ENCODE measurements at places on chromosomes 1 and 21.
A peak's percentile ranks its signal among the peaks of the same experiment; 100 is the strongest.

DNA sequence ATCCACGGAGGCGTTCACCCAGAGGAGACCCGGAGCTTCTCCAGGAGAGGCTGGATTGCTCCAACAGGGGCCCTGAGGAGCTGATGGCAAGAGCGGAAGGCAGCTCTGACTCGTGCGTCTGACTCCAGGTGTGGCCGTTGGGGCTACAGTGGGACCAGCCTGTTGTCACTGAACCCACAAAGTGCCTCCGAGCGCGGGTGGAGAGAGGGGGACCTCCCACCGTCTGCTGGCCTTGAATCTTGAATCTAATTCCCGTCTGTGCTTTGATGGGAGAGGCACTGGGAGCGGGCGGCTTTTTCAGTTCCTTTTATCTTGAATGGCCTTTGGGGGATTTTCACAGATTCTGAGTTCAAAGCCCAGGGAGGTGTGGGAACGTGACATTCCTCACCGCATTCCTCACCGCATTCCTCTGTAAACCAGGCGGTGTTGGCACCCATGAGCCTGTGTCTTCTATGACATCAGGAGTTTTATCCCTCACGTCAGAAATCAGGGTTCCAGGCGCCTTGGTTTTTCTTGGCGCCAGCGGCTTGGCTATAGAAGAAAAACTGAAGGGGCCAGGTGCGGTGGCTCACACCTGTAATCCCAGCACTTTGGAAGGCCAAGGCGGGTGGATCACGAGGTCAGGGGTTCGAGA lies 39.2 kb upstream of the COL18A1 start:
- DNase-seq, result no peak

- DNase-seq, result peak; percentile 94
Observed at GRCh38 chr1:32221980-32222755, at the start of the genes EIF3I and TMEM234. Gene EIF3I, plus strand, starts transcription at chr1:32222407. Its CDS starts 35 bp downstream, at chr1:32222442. Gene TMEM234, minus strand, starts transcription at chr1:32222353. Its CDS starts 31 bp downstream, at chr1:32222322.

- DNase-seq, result no peak
Observed at GRCh38 chr1:22908880-22909426, 63.7 kb downstream of the LACTBL1 start.

GRCh38 chr1:63690966-63691700 lies 82.7 kb upstream of the ROR1 start:
- no peak for DNase-seq

DNA sequence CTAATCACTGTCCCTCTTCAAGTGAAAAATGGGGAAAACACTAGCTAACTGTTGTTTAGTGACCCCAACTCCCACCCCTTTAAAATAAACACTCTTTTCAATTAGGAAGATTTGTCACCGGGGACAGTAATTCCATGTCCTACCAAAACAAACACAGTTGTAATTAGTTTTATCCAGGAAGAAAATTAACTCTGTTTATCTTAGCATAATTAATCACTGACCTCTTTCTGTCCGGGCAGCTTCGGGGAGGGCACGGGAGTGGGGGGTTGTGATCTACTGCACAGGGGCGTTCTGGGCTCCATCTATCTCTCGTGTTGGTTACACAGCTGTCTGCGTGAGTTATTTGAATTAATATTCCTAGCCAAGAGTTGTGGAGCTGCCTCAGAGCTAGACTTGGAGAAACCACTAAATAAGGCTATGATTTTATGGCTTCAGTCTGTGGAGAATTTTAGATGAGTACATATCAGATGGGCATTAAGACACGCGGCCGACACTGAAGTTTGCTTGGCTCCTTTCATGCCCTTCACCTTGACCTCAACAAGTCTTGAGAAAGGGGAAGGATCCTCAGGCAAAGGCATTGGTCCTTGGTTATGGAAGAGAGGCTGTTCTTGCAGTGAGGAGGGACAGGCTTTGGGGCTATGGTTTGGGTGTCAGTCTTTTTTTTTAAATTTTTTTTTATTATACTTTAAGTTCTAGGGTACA lies 102.0 kb upstream of the TRABD2B start:
- no peak for DNase-seq

- DNase-seq, result peak; percentile 88
Observed at GRCh38 chr1:3775490-3776230, 3.1 kb downstream of the SMIM1 start.

GRCh38 chr1:109513110-109513710 lies 3.7 kb upstream of the AMIGO1 start:
- no peak for DNase-seq

GRCh38 chr1:88618331-88618730 lies 65.7 kb upstream of the PKN2 start:
- DNase-seq, result no peak

GRCh38 chr1:185309566-185309965 lies 7.5 kb downstream of the IVNS1ABP start:
- no peak for DNase-seq

DNA sequence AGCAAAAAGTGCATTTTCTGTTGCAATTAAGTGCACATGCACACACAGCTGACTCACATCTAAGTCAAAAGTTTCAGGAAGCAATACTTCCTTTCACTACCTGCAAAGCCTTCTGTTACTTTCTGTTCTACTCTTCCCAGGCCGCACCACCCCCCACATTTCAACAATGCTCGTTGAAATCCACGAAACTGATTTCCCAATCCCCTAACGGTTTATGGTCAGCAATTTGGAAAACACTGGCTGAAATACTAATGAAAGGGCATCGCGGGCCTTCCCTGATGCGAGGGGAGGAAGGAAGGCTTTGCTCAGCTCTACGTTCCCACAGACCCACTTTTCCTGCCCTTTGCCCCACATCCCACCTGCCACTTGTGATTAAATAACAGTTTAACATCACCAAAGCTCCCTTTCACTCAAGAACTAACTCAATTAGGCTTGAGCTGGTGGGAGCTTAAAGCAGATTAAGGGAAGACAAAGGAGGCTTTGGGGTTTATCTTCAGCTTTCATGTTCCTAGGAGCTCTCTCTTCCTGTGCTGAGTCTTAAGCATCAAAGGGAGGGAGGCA lies 243.2 kb upstream of the RAB4A start:
- no peak for DNase-seq

DNA sequence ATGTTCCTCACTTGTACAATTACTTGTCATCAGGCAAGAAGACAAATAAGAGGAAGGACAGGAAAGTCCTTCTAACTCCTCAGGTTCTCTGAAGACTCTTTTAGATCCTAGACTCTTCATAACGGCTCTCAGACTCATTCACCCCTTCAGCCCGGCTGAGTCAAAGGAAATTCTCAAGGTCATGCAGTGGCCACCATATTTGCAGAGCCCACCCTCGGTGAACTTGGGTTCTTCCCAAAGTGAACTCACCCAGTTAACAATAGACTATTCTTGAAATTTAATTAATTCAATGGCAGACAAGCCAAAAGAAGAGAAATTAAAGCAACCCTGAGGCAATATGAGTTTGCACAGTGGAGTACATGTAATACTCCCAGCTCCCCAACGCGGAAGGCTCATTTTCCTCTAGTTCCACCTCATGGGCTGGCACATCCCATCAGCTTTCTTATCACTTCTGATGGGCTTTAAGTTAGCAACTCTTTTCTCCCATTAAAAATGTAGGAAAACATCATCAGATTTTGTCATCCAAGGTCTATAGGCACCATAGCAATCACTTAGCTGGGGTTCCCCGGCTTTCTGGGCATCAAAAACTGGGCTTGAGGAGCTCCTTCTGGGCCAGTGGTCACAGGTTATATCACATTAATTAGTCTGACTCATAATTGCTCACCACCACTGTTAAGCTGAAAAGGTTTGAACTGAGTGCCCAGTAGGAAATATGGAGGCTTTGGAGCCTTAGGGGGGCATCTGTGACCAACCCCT lies 27.8 kb upstream of the TIAM1 start:
- DNase-seq, result no peak

- no peak for DNase-seq
Observed at GRCh38 chr1:222373216-222373615, 174.7 kb downstream of the HHIPL2 start.

GRCh38 chr21:25638660-25639550 lies at the start of gene JAM2:
Gene JAM2, plus strand, starts transcription at chr21:25639258. Its CDS starts 564 bp downstream, at chr21:25639822.
- no peak for DNase-seq

DNA sequence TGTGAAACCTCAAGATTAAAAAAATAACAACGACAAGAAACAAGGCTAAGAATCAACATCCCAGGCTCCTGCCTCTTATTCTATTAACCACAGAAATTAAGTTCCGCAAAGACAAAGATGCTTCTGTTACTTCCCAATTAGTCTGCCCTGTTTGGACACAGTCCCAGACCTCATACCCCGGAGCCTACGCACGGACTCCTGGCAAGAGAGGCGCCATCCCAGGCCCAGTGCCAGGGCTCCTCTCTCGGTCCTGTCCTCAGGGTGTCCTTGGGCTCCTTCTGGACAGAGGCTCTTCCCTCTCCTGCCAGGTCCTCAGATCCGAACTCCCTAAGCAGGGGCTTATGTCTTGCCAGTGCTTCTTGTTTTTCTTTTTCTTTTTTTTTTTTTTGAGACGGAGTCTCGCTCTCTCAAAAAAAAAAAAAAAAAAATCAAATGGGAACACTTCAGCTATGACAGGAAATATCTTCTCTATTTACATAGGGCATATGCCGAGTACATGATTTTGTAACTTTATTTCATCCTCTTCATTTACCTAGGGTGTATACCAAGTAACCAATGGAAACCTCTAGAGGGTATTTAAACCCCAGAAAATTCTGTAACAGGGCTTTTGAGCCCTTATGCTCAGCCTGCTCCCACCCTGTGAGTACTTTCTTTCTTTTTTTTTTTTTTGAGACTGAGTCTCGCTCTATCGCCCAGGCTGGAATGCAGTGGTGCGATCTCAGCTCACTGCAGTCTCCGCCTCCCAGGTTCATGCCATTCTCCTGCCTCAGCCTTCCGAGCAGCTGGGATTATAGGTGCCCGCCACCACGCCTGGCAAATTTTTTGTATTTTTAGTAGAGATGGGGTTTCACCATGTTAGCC lies 11.7 kb upstream of the ENO1 start:
- DNase-seq, result no peak

DNA sequence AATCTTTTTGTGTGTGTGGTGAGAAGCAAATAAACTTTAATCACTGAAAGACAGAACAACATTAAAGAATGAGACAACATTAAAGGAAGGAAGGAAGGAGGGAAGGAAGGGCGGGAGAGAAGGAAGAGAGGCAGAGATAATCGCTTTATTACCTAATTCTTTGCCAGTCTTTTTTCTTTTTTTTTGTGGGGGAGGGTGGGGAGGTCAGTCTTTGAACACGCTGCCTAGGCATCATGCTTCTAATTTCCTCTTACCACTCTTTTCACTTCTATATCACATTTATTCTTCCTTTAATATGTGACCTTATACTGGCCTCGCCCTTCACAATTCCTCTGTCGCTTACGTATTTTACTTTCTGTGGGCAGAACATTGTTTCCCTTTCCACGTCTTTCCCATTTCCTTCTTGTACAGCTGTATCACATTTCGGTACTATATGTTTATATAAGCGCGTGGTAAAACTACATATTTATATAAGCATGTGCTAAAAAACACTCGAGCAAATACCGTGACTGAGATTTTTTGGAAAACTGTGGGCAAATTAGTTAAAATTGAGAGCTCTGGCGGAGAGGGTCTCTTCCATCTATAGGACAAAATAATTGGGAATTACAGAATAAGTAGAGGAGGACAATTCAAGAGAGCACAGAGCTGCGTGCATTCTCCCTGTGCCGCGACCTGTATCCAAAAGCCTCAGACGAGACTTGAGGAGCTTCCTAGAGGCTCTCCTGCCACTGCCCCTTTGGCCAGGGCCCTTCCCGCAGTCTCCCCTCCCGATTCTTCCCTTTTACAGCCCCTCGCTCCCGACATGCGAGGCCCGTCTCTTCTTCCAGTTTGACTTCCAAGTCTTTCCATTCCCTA lies 823 bp upstream of the PRKAA2 start:
- DNase-seq, result no peak

DNA sequence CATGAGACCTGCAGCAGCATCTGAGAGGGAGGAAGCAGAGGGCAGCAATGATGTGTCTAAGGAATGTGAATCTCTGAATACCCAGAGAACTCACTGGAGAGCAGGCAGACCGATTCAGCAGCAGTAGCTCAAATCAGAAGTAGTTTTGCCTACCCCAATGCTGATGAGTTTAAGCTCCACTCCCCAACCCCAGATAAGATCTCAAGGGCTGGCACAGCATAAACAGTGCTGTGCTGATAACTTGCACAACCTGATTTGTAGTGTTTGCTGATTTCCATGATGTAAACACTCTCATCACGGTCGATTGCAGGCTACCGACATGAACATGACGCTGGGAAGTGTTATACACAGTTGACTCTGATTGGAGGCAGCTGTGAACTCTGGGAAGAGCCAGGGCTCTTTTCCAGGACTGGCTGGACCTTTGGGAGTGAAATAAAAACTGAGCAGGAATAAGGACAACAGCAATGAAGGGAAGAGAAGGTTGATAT lies 11.2 kb upstream of the HMGCS2 start:
- DNase-seq, result no peak

DNA sequence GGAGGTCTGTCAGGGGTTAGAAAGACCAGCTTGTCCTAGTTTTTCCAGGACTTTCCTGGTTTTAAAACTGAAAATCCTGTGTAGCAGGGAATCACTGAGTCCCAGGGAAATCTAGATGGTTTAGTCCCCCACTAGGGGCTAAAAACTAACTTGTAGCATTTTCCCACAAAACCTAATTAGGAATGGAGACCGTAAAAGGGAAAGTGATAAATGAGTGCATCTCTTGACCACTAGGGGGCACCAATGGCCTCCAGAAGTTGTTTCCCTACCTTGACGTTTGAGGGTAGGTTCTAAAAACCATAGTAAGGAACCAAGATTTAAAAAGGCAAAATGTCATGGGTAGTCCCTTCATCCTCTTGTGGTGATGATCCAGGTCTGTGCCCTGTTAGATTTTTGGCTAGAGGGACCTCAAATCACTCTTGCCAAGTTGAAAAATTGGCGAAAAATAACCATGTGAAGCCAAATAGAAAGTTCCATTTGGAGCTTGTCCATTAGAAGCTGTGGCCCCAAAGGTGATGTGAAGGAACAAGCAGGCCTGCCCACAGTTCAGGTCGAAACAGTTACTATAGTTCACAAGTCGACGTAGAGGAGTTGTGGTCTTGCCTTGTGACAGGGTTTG lies 24.5 kb downstream of the CLIC6 start:
- DNase-seq, result peak; percentile 60

DNA sequence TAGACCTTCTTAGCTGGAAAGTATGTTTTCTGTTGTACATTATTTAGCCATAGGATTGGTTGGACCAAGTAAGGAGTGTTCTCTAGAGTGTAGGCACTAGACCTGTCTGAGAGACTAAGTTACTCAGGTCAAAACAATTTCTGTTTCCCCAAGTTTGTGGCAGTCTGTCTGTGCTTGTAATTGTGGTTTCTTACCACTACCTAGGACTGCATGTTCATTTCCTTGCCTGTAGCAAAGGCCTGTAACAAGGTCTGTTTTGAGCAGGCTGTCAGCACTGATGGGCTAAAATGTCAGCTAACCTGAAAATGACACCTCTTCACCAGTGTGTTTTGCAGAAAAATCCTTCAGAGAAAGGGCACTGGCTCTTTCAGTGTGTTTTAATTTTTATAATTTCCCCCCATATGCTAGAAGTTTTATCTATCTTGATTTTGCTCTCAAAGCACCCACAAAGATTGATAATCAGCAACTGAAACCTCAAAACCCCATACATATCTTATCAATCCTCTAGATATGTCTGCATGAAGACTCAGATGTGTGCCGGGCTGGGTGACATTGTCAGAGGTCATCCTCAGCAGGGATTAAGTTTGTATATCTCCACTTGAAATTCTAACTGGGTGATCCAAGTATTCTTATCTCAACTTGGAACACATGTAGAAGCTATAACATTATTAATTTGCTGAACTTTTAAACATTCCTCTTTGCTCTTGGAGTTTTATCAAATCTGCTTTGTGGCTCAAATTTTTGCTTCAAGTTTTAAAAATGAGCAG lies 50.7 kb upstream of the ST6GALNAC3 start:
- DNase-seq, result no peak

Measured in hematopoietic multipotent progenitor cell treated with erythropoietin and hydrocortisone succinate and interleukin-3 and kit ligand, for 17 days (in vitro differentiated cells).